Right ventricle myocardium superior (tissue), 1 donor: ENCODE measurements at places on chromosomes 11 and 22. TPM values are rescaled to one million over a fixed set of nuclear protein-coding genes. Genes with fewer than 3 reads are reported as not detected.

- DNase-seq, result no peak
Observed at GRCh38 chr11:69707176-69707575, 3.4 kb upstream of the FGF19 start.

OR8D4 gene
- total RNA-seq, result not detected

GRCh38 chr22:46033256-46034200 lies 56.6 kb upstream of the WNT7B start:
- DNase-seq, result peak; percentile 11

MUC15 gene
- total RNA-seq, result not detected

SLC17A6 gene
- total RNA-seq, result not detected

DNA sequence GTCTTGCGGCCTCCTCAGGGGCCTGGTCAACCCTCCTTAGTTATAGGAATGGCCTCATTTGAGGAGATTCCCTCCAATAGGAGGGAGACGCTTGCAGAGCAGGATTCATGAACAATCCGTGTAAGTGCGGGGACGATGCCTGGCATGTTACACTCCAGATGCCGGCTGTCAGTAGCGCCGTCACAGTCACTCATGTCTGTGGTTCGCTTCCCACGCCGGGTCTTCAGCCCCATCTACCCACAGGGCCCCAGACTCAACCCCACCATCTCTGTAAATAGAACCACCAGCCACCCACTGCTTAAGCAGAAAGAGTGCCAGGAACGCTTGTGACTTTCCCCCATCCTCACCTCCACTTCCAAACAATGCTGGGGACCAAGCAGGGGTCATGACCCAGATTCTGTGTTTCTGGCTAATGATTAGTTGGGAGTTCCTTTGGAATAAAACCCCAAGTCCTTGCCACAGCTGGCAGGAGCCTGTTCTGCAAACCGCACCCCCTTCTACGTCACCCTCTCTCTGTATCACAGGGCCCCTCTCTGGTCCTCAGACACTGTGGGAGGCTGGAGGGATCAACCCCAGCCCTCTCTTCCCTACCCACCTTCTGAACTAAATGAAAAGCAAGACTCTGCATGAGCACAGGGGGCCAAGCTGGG lies 38.8 kb upstream of the TOLLIP start:
- DNase-seq, result no peak

DNA sequence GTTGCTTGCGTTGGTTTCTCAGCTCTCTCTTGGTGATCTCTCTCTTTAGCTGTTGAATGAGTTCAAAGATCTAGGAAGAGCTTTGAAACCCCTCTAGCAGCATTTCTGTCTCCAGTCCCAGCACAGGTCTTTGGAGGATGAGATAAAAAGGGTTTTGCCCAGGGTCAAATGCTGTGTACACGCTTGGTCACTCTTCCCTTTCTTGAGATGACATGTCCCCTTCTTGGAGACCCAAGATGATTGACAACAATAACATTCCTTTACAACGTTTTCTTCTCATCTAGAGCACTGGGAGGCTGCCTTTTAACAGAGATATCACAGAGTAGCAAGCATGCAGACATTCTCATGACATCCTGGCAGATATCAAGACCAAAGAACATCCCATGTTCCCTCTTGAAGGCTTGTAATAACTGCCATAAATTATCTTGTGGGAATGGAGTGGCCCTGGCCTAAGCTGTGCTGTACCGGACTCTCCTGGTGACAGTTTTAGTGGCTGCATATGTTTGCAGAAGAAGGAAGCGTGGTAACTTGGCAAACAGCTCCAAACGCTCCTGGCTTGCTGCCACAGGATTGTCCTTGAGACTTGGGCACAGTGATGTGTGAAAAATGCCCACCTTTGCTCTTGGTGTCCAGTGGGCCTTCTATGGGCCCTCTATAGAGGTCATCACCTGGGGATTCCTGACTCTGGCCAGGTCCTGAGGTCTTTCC lies 107.8 kb downstream of the PTPRJ start:
- peak; percentile 59 for DNase-seq

- DNase-seq, result no peak
Observed at GRCh38 chr11:84396521-84396920, 1110.4 kb upstream of the CCDC90B start.

GRCh38 chr11:73196576-73196975 lies 21.5 kb upstream of the P2RY2 start:
- no peak for DNase-seq

GRCh38 chr11:108224911-108225786 lies 2.3 kb downstream of the ATM start:
- DNase-seq, result no peak

DNA sequence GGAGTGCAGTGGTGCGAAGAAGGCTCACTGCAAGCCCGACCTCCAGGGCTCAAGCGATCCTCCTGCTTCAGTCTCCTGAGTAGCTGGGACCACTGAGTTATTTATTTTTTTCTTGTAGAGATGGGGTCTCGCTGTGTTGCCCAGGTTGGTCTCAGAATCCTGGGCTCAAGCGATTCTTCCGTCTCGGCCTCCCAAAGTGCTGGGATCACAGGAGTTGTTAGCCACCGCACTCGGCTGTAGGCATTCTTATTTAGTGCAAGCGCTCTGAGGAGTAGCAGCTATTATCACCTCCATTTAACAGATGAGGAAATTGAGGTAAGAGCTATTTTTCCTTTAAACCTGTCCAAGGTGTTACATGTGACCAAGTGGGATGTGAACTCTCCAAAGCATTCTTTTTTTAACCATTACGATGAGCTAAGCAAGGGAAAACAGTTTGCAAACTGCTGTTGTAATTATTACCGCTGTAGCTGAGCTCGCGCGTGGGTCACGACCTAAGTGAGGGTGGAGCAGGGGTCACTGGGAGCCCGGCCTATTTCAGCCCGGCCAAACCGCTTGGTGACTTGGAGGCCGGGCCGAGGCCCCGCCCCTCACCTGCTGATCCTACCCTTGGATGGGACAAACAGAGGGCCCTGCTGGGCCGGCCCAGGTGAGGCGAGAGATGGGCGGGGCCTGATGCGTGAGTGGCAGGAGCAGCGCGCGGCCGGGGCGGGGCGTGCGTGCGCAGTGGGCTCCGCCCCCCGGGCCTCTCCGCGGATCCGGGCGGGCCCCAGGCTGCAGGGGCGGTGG lies 449 bp upstream of the KREMEN1 start:
- DNase-seq, result peak; percentile 93

- no peak for DNase-seq
Observed at GRCh38 chr22:22478470-22478869, 30.1 kb downstream of the ZNF280B start.

DNA sequence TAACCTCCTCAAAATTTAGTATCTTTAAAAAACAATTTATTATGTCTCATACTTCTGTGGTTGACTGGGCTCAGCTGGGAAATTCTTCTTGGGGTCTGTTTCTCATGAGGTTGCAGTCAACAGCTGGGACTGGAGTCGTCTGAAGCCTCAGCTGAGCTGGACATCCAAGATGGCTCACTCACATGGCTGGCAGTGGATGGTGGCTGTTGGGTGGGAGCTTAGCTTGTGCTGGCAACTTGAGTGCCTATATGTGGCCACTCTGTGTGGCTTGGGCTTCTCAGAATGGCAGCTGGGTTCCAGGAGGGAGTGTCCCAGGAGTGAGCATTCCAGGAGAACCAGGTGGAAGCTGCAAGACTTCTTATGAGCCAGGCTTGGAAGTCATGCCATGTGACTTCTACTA lies 13.2 kb downstream of the THY1 start:
- DNase-seq, result no peak

PIH1D2 gene
- 1.3 TPM for total RNA-seq

NAALAD2 gene
- 1.2 TPM for total RNA-seq

NXPE1 gene
- total RNA-seq, result not detected

DNA sequence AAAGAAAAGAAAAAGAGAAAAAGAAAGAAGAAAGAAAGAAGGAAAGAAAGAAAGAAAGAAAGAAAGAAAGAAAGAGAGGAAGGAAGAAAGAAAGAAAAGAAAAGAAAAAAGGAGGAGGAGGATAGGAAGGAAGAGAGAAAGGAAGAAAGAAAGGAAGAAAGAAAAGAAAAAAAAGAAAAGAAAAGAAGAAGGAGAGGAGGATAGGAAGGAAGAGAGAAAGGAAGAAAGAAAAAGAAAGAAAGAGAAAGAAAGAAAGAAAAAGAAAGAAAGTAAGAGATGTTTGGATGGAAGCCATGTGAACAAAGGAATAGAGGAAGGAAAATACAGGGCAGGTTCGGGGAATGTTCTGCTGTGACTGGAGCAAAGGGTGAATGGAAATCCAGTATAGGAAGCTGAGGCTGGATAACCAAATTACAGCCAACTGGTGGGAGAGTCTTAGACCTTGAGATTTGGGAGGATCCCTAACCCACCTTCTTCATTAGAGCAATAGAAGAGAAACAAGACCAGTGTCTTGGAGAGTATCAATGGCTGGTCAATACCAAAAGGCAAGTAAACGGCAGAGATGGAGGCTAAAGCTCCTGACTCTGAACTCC lies 94.9 kb downstream of the RASSF10 start:
- no peak for DNase-seq

GRCh38 chr11:36948460-36949127 lies 350.6 kb upstream of the RAG2 start:
- no peak for DNase-seq

DNA sequence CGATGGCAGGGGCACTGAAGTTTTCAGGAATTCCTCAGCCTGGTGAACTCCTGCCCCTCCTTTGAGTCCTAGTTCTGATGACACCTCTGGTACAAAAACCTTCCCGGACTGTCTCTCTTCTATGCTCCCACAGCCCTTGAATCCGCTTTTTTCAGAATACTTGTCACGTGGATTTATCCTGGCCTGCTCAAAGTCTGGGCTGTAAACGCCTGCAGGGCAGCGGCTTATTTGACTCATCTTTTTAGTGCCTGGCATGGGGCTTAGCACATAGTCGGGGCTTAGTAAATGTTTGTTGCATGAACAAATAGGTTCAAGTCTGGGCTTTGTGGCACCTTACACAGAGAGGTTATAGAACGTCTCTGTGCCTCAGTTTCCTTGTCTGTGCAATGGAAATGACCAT lies 13.4 kb upstream of the KCNJ11 start:
- DNase-seq, result no peak

GRCh38 chr22:50292643-50293440 lies 14.6 kb downstream of the PLXNB2 start:
- DNase-seq, result peak; percentile 85

- peak; percentile 44 for DNase-seq
Observed at GRCh38 chr11:127345819-127346459, 345.4 kb upstream of the KIRREL3 start.

DNA sequence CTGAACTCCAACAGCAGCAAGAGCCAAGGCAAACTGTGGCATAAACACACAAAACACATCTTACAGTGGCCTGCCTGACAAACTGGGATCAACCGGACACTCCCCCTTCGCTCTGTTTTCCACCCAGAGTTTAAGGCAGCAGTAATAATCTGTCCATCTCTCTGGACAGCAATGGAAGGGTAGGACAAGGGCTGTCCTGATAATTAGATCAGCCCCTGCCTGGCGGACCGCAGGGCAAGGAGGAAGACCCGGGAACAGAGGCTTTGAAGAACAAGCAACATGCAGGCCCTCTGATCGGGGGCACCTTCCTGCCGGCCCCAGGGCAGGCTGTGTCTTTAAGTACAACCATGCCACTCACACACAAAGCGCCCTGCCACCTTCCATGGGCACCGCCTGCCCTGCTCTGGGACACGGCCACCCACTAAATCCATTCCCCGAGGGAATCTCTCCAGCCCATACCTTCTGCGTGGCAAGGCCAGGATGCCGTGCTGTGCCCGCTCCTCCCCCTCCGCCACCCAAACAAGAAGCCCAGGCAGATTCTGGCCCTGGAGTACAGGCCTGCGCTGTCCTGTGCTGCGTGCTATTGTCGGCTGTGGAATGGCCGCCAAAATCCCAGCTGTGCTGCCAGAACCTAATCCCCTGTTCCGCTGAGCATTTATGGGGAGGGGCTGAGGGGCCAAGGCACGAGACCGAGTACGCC lies 38.8 kb downstream of the NUMA1 start:
- DNase-seq, result peak; percentile 86

- DNase-seq, result no peak
Observed at GRCh38 chr11:75342966-75343870, 8.2 kb downstream of the ARRB1 start.

DNA sequence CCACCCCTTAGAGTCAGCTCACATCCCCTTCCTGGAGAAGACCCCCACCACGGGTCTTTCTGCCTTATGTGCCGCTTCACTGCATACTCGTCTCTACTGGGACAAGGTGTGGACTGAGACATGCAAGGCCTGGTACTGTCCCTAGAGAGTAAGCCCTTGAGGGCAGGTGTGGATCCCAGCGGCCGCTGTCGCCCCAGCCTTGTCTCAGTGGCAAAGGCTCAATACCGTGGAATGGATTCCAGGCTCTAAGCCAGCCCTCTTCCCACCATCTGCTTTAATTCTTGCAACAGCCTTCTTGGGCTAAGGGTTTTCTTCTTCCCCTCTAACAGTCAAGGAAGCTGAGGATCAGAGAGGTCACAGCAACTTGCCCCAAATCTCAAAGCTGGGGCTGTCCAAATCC lies 220.3 kb downstream of the CEP164 start:
- no peak for DNase-seq

GRCh38 chr22:38226853-38227649 lies 25.3 kb downstream of the MAFF start:
- DNase-seq, result no peak

GRAP2 gene
- 1.6 TPM for total RNA-seq

SLC22A25 gene
- not detected for total RNA-seq

DNA sequence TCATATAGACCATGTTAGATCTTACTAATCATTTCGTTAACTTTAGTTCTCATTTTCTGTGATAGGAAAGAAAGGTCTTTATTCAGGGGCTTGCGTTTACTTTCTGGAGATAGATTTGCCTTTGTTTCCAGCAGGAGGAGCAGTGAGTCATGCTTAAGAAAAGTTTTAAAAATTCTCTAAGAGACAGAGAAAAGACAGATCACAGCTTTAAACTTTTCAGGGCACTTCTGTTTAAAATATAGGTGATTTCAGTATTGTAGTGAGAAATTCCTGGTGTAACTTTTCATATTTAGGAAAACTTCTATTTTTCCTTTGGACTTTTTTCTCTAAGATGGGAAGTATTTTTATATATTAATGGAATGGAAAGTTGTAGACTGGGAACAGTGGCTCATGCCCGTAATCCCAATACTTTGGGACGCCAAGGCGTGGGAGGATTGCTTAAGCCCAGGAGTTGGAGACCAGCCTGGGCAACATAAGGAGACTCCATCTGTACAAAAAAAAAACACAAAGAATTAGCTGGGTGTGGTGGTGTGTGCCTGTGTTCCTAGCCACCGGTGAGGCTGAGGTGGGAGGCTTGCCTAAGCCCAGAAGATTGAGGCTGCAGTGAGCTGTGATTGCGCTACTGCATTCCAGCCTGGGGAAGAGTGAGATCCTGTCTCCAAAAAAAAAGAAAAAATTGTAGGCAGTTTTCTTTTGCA lies 60.3 kb downstream of the ATXN10 start:
- no peak for DNase-seq

- no peak for DNase-seq
Observed at GRCh38 chr11:44267750-44268613, 42.0 kb downstream of the ALX4 start.

DNA sequence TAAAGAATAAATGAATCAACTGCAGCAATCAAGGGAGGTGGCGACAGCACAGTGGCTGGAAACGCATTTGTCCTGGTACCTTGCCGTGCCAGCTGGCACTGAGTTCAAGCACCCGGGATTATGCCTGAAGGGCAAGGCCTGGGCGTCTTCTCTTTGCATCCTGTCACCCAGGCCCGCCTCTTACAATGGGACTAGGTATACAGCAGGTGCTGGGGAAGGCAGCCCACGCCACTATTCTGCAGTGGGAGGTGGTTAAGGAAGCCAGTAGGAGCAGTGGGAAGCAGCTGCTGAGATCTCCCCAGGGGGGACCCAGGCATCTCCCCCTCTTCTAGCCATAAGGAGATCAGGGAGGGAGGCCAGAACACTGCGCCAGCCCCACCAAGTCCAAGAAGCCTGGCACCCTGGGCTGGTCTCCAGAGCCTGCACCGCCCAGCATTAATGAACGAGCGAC lies 15.3 kb upstream of the BAIAP2L2 start:
- DNase-seq, result peak; percentile 57
